ENCODE measurements at places on chromosomes 3 and 15.

DNA sequence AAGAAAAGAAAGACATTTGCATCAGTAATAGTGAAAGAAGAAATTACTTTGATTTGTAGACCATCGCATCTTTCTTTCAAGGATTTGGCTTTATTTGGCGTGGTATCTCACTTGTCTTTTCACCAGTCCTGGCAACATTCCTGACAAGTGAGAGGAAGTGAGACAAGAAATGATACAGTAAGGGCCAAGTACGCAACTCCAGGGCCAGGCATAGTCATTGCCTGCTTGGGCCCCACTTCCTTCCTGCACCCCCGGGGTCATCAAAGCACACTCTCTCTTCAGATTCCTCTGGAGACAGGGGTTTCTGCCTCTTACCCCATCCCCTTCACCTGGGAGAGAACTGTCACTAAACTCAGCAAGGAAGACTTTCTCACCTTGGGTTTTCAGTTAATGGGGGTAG, 55.1 kb downstream of the CD47 start:
- no peak for DNase-seq

GRCh38 chr15:88745065-88745464, 58.2 kb upstream of the ACAN start:
- DNase-seq, result no peak

- DNase-seq, result no peak
These were observed 53.7 kb upstream of the TRAK1 start for GRCh38 chr3:42037318-42037945.

- DNase-seq, result no peak
These were observed 29.6 kb upstream of the TLE3 start for GRCh38 chr15:70127288-70127746.

GRCh38 chr3:49358884-49359225, 702 bp upstream of the GPX1 start:
- no peak for DNase-seq

GRCh38 chr3:52055537-52056351, 627 bp downstream of the DUSP7 start:
- peak; percentile 30 for DNase-seq

GRCh38 chr3:57659004-57659673, 33.7 kb downstream of the DENND6A start:
- no peak for DNase-seq

DNA sequence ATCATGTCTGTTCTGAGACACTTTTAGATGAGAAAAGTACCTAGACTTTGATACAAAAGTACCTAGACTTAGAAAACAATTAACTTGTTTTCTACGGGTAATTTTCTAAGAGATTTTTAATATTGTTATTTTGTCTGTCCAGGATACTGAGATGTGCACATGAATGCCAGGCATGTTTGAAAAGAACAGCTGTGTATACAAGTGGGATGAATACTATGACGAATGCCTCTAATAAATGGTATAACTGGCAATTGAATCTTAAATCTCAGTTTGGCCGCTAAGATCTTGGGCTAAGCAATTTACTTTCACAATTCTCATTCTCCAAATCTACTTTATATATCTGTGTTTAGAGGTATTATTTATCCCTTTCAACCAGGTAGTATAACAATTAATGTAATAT, 207.4 kb downstream of the CBLB start:
- DNase-seq, result no peak

DNA sequence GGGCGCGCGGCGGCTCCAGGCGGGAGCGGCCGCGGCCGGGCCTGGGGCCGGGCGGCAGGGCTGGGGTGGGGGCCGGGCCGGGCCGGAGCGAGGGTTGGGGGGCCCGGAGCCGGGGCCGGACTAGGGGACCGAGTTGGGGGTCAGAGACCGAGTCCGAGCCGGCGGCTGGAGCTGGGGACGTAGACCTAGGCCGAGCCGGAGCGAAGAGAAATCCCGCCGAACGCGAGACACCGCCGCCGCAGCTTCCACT, 37.3 kb downstream of the HMCES start:
- no peak for DNase-seq

- DNase-seq, result no peak
These were observed 1038.8 kb upstream of the EPHA6 start for GRCh38 chr3:95775486-95776094.

DNA sequence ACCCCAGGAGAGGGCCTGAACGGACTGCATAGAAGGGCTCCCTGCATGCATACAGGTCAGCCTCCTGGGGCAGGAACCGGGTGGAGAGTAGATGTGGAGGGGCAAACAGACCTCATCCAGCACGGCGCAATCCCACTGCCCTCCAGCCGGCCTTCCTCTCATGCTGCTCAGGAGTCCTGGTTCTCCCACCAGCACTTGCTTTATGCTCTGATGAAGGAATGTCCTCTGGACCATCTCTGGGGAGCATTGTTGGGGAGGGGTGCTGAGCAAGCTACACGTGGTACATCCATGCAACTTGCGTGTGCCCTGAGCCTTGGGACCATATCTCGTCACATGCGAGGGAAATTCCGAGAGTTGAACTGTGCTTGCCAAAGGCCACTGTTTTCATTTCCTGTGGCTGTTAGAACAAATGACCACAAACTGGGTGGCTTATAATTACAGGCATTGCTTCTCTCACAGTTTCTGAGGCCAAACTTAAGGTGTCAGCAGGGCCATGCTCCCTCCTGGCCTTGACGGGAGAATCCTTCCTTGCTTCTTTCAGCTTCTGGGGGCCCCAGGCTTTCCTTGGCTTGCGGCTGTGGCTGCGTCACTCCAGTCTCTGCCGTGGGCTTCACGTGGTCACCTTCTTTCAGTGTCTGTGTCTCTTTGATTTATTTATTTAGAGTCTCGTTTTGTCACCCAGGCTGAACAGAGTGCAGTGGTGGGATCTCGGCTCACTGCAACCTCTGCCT, 12.2 kb downstream of the SELENOS start:
- no peak for DNase-seq

DNA sequence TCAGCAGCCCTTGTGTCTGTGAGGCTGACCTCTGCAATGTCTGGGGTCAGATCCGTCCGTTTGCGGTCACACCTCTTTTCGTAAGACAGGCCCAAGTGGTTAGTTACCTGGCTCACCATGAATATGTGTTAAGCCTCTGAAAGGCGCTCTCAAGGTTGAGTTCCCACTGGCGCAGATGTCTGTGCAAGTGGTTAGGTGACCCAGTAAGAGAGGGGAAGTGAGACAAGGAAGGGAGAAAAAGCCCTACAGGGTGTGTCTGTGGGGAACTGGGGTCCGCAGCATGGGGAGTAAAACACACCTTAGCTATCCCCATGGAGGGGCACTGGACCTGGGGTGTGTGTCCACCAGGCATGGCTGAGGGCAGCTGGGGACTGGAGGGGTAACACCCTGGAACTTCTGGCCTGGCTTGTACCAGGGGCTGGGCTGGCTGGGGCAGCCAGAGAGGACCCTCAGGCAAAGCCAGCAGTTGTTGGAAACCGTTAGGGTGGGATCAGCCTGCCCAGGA, 391.6 kb upstream of the PROK2 start:
- no peak for DNase-seq

DNA sequence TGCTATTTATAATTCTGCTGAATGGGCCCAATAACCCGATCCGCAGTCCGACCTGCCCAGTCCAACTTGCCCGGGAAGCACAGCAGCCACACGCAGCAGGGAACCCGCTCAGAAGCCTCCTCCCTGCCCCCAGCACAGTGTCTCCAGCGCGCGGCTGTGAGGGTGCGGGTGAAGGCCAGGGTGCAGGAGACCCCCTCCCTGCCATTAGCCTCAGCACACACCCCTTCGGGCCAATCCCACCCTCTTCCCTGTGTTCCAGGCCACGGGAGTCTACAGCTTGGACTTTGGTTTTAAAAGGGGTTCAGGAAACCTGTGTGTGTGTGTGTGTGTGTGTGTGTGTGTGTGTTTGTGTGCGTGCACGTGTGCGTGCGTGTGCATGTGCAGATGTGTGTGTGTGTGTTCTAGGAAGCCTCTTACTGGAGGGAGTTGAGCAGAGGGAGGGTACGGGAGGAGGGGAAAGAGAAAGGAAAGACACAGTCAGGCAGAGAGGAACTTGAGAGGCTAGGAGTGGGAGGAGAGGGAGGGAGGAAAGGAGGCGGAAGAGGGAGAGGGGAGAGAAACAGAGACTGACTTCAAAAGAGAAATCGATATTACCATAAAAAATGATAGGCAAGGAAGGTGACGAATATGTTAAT, 34.2 kb downstream of the ATP2B2 start:
- DNase-seq, result no peak

DNA sequence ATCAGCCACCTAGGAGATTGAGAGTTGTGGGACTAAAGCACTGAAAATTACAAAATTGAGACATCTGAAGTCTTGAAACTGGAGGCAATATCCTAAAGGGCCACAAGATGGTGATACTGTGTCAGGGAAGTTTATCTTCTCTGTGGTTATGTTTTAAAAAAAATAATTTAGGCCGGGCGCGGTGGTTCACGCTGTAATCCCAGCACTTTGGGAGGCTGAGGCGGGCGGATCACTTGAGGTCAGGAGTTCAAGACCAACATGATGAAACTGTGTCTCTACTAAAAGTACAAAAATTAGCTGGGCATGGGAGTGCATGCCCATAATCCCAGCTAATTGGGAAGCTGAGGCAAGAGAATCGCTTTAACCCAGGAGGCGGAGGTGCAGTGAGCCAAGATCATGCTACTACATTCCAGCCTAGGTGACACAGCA, 17.9 kb upstream of the NIT2 start:
- no peak for DNase-seq

DNA sequence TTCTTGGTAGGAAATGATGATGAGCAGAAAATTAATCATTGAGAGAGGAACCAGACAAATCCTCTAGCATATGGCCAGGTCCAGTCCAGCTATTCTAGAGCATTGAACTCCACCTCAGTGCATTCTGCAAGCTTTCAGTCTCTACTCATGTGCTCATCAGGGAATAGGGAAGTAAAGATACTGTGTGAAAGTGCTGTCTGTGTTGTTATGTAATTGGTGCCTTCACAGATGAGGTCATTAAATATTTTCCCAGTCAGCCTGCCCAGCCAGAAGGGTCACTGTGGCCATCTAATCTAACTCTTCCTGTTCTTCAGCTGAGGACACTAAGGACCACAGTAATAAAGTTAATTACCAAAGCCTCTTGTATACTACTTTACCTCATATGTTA, 28.2 kb downstream of the C3orf62 start:
- DNase-seq, result no peak

- DNase-seq, result no peak
These were observed 23.0 kb downstream of the CRYGS start for GRCh38 chr3:186520957-186521842.

DNA sequence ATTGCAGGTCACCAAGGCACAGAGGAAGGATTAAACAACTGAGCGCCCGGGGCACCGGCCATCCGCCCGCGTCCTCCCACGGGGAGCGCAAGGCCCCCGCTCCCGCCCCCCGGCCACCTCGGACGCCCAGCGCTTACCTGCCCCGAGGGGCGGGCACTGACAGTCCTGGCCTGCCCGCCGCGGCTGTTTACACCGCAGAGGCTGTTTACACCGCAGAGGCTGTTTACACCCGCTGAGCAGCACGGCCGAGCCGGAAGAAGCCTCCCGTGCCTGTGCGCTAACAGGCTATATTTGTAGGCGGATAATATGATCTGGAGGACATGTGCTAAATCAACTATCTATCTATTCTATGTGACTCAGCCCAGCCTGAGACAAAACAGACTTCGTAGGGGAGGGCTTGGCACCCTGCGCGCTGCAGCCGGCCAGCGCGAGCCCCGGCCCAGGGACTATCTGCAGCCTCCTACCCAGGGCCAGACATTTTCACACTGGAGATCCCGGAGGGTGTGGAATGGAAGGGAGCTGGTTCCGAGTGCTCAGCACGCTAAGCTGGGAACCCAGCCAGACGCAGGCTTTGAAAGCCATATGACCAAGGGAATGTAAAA, at the start of gene LRRC2:
TSS of gene LRRC2 (minus strand) at position 263 of the 602 bp plus-strand sequence. CDS start 14,711 bp downstream, outside the sequence.
- DNase-seq, result no peak

DNA sequence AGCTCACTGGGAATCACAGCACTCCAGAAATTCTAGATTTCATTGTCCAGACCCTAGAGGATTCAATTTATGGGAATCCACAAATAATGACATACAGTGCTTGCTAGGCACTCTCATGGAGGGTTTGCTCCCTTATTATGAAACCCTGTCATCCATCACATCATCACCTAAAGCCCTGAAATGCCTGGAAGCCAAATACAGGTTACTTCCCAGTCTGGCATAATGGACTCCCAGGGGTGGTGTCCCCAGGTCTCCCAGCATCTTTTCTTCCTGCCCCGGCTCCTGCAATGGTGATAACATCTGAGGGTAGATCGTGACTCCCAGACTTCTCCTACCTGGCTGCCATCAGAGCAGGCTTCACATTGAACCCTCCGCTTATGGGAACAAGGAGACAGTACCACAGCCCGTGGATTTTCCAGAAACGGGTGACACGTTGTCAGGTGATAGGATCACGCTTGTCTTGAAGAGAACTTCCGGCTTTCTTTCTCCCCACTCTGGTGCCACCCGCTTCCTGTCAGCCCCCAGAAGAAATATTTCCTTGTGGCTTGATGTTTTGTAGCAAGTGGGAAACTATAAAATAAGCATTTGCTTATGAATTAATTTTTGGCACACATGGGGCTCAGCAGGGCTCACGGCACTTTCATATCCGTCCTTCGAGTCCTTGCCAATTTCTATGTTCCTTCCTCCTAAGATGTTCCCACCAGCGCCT, 238.7 kb upstream of the BHLHE40 start:
- no peak for DNase-seq

GRCh38 chr3:18190646-18191045, 234.5 kb downstream of the SATB1 start:
- DNase-seq, result no peak

DNA sequence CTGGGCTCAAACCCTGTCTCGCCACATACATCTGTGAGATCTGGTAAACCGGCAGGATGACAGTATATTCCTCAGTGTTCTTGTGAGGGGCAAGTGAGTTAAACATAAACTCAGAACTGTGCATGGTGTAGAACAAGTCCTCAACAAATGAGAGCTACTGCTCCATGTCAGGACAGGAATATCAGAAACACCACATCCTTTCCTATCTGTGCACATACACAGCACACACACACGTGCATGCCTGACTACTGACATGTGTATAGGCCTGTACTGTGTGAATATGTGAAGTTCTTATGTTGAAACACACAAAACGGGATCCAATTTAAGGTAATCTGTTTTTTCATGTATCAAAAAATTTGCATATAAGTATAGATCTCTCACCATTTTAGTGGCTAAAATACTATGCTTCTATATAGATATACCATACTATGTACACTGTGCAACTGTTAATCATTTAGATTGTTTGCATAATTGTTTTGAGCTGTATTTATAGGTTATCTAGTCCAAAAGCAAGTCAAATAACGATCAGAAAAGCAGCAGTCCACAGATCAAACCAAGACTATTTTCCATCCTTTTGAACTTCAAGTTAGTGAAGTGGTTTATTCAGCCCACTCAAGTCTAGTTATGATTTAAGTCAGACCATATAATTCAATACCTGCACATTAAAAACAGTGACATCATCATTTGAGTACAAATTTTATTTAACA, 44.8 kb downstream of the CCR4 start:
- DNase-seq, result no peak

Data from stimulated activated CD8-positive, alpha-beta memory T cell treated with anti-CD3 and anti-CD28 coated beads, Interleukin-4, amount 100 ng/mL, for 24 hours (primary cell).